ENCODE measurements at places on chromosomes 11 and 22.

DNA sequence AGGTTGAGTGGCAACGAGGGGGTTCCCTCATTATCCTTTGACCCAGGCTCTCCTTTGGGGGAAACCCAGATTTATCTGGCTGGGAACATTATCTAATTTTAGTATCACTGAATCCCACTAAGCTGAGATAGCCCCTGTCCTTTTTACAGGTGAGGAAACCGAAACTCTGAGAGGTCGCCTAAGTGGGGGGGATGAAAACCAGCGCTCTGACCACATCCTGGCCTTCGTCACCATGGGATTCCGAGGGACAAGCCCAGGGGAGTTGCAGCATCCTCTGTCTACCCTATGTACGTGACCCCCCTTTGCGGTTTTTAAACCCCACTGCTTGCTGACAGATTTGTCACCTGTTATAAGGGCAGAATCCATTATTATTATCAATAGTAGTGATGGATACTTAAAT, 61.0 kb downstream of the ISX start:
- no peak for DNase-seq

DNA sequence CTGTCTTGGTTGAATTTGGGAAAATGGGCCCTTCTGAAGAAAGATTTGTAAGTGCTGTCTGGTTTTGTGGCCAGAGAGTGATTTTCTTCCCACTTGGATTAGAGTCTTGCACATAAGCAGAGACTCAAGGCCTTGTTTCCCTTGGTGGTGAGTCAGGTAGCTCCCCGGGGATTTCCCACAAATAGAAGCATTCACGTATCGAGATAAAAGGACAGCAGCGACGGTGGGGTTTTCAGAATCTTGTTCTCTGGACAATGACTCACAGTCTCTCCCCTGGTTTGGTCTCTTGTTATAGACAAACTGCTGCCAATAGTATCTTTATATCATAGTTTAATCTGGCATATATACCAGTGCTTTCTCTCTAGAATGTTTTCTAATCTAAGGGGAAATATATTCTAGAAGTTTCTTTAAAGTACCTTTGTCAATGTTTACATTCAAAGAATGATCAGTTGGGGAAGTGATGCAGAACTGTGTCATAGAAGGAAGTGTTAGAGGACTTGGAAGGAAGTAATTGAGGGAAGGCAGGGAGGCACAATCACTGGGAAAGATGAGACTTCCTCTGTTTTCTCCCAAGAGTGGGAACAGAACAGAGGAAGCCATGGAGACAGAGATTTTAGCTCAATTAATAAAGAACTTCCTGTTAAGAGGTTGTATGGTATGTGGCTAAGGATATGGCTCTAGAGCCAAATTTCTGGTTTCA, 18.1 kb downstream of the POLA2 start:
- DNase-seq = no peak

- DNase-seq = no peak
Observed at GRCh38 chr11:108709741-108710140, 44.9 kb downstream of the DDX10 start.

GRCh38 chr11:126602993-126603392, 247.5 kb downstream of the ST3GAL4 start:
- no peak for DNase-seq

- DNase-seq = no peak
Observed at GRCh38 chr11:126497581-126498122, 142.2 kb downstream of the ST3GAL4 start.

DNA sequence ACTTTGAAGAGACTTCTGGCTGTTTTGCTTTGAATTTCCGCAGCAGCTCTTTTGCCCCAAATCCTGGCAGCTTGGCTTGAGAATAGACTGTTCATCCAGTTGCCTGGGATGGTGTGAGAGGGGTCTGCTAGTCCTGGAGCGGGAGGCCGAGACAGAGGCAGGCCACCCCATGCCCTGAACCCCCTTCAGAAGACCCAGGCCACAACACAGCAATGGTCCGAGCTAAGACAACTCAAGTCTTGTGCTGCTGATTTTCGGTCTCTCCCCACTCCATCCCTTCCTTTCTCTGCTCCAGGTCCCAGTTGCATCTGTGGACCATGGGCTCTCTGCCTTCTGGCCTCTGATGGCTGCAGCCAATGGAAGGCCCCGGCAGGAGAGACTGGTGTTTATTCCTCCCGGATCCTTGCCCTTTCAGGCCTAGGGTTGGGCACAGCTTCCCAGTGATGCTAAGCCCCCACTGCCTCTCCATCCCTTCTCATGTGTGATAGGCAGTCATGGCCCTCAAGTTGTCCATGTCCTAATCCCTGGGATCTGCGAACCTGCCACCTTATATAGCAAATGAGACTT, 31.9 kb upstream of the TP53I11 start:
- no peak for DNase-seq

GRCh38 chr22:25235547-25236290, 16.3 kb downstream of the CRYBB2 start:
- DNase-seq = peak; percentile 20

GRCh38 chr11:106322106-106322505, 244.6 kb downstream of the AASDHPPT start:
- DNase-seq = no peak

GRCh38 chr11:14768526-14769188, 123.4 kb downstream of the CYP2R1 start:
- no peak for DNase-seq

DNA sequence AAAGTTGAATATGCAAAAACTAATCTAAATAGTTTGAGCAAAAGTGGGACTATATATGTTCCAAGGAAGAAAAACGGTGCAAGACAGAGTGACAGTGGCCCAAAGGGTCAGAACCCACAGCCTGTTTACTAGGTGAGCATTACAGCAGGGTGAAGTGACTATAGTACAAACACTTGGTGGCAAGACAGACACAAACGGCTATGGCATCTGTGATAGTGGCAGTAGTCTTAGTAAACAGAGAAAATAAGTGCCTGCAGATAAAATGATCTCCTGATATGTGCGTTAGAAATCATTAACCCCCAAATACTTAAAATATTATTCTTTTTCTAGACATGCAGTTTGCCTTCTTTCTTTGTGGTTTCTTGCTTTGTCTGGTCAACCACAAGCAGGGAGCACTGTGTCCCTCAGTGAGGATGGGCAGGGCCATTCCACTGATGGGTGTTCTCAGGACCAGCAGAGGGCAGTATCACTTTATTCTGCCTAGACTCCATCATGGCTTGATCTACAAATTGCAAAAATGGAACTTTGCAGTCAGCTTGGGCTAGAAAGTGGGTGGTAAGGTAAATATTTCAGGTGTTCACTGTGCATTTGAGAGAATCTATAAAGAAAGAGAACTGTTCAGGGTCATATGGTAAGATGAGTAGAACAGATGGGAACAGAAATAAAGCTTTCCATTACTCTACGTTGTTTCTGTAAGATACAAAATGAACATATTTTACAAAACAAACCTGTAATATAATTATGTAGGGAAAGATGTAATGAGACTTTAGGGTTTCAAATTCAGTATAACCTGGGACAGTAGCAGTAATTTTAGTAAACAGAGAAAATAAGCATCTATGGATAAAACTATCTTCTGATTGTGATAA, 198.2 kb downstream of the SWAP70 start:
- peak; percentile 71 for DNase-seq

Data from pons (tissue), 1 donor.